Pericardium fibroblast (primary cell): ENCODE measurements at places on chromosomes 2 and 18. TPM values are rescaled to one million over a fixed set of nuclear protein-coding genes. Genes with fewer than 3 reads are reported as not detected.

The RAPGEF4 gene
- 1.3 and 1.5 TPM in 2 replicates for total RNA-seq

The TDRD15 gene
- not detected in 2 replicates for total RNA-seq

The NYAP2 gene
- total RNA-seq, result not detected in 2 replicates

The EPG5 gene
- 14.1 and 14.5 TPM in 2 replicates for total RNA-seq

The RUFY4 gene
- not detected in 2 replicates for total RNA-seq

The SCYGR4 gene
- not detected in 2 replicates for total RNA-seq
